ENCODE measurements at places on chromosomes 5 and 9.

DNA sequence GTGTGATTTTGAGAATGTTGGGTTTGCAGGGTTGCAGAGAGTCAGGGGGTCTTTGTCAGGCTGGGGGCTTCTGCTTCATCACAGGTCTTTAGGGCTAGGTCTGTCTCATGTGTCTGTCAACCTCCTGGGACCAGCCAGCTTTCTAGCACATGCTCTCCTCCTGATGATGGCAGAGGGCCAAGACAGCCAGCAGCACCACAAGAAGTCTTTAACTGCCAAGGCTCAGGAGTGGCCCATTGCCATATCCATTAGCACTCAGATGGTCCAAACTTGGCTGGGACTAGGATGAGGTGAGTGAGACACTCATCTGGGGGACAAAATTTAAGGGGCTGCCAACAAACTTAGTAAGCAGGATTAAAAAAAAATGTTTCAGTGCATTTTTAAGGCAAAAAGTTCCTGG is 384.2 kb upstream of the CDH10 start:
- peak; percentile 79 for DNase-seq

DNA sequence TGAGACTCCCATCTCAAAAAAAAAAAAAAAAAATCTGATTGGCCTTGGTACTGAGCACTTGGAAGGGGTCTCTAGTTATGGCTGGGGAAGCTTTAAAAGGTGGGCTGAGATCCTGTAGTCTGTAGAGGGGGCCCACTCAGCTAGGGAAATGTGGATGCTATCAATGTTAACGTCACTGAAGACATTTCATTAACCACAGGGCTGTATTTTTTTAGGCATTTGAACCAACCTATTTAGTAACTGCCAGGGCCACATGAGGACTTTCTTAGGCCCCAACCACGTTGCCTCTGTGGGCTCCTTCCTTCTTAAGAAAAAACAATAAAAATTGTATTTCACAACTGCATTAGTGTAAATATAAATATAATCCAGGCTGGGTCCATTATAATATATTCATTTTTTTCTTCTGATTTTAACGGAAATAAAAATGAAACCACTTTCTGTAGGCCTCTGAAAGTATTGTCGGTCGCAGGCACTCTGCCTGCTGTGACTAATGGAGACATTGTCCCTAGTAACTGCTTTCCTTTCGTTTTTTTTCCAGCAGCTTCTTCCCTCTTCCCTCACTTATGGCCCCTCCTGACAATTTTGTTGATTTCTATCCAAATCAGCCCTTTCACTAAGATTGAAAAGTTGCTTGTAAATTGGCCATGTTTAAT is 71.6 kb downstream of the GCNT1 start:
- DNase-seq, result no peak

DNA sequence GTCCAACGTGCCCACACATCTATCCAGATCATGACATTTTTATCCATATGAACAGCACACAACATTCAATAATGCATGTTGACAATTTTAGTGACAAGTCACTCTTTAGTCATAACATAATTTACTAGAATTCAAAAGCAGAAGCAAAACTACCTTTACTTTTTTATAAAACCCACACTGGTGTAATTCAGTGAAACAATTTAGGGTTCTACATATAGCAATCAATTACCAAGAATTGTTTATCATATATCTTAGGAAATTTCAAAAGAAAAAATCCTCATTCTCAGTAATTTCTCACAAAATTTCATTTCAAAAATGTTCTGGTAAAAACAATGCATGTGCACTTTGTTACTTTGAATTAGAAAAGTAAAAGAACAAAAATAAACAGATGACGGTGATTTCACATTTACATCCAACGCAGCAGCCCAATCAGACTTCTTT is 12.6 kb downstream of the AUH start:
- DNase-seq, result no peak

GRCh38 chr5:38008198-38008597 is 168.4 kb upstream of the GDNF start:
- no peak for DNase-seq

- no peak for DNase-seq
Observed at GRCh38 chr9:93240891-93241334, 57.0 kb downstream of the WNK2 start.

- no peak for DNase-seq
Observed at GRCh38 chr9:3955305-3955687, 344.6 kb downstream of the GLIS3 start.

DNA sequence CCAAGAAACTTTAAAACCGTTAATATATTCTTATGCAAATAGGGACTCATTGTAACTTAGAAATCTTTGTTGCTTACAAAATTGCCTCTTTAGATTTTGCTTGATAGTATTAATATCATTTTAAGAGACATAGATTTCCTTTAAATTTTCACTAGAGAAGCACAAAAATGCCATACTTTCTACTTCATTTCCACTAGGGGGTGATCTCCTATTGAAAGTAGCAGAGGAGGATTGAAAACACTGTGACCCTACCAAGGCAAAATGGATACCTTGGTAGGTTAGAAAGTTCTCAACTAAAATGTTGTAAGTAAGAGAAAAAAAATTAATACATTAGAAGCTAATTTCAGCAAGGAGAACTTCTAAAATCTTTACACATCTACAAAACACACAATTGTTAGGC is 204.9 kb downstream of the CHSY3 start:
- DNase-seq, result no peak

GRCh38 chr5:65588694-65589093 is 25.6 kb downstream of the PPWD1 start:
- DNase-seq, result no peak
